ENCODE measurements at places on chromosomes 5 and 9. TPM values are rescaled to one million over a fixed set of nuclear protein-coding genes. Genes with fewer than 3 reads are reported as not detected.
A peak's percentile ranks its signal among the peaks of the same experiment; 100 is the strongest.

- no peak for DNase-seq
Measured at GRCh38 chr5:140110646-140110957, 3.3 kb upstream of the PURA start.

- DNase-seq = peak; percentile 65
Measured at GRCh38 chr9:127133739-127134167, 11.3 kb upstream of the ANGPTL2 start.

DNA sequence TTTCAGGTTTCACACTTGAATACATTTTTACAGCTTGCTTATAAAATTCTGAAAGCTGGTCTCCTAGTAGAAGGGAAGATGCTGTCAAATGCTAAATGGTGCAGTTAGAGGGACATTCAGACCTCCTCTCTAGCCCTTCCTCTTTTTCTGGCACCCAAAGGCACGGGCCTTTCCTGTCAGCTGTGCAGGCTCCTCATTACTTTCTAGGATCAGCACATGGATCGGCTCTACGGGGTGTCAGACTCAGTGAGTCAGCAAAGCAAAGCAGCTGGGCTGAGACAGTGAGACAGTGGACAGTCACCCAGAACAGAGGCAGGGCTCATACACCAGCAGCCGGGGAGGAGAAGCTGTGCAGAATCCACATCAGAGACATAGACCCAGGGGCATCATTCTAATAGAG is 80.0 kb upstream of the TNC start:
- DNase-seq = no peak

DNA sequence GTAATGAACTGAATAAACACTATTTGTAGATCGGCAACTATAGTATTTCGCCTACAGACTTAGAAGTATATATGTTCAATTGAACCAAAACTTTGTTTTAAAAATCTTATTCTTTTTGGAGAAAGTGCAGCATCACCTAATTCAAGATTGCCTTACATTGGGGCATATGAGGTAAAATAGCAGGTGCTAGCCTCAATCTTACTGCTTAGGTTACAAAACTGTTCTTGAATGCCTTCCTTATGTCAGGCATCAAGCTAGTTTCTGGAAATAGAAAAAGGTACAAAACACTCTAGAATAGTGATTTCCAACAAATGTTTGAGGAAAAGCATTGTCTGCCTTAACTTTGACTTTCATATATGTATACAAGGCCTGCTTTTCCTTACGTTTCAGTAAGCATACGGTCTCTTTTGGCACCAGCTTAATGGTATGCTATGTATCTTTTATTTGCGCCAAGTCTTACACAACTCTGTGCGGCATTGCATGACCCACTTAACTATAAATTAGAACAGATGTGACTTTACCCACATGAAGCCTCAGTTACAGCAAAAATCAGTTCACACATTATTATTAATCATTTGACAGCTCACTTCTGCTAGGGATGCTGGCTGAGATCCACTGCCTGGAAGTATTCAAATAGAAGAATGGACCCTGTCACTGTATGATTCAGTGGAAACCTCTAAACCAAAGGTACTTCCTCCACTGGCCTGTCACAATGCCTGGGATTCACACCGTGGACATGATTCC is 174.1 kb downstream of the PRELID2 start:
- no peak for DNase-seq

DNA sequence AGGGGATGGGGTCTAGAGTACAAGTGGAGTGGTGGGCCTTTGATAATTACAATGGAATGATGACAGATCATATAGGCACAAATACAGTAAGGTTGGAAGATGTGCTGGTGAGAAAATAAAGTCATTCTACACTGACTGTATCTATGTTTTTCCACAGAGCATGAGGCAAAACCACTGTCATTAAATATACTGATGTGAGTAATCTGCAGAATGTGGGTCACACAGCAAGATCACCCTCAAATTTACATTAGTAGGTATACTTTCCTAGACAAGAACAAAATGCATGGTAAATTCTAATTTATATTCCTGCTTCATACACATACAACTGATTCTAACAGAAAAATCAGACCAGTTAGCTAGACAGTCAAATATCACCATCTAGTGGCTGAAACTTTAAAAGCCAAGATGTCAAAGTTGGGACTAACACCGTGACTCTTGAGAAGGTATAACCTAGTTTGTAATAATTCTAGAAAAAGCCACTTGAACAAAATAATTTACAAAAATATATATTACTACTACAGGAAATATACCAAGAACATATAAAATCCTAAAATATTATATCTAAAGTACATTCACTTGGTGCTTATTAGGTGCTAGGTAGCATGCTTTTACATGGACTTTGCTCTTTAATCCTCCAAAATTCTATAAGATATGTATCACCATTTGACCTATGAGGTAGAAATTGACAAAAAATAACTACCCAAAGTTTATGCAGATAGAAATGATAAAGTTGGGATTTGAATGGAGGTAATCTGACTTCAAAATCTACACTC is 19.5 kb downstream of the TTC33 start:
- no peak for DNase-seq

DNA sequence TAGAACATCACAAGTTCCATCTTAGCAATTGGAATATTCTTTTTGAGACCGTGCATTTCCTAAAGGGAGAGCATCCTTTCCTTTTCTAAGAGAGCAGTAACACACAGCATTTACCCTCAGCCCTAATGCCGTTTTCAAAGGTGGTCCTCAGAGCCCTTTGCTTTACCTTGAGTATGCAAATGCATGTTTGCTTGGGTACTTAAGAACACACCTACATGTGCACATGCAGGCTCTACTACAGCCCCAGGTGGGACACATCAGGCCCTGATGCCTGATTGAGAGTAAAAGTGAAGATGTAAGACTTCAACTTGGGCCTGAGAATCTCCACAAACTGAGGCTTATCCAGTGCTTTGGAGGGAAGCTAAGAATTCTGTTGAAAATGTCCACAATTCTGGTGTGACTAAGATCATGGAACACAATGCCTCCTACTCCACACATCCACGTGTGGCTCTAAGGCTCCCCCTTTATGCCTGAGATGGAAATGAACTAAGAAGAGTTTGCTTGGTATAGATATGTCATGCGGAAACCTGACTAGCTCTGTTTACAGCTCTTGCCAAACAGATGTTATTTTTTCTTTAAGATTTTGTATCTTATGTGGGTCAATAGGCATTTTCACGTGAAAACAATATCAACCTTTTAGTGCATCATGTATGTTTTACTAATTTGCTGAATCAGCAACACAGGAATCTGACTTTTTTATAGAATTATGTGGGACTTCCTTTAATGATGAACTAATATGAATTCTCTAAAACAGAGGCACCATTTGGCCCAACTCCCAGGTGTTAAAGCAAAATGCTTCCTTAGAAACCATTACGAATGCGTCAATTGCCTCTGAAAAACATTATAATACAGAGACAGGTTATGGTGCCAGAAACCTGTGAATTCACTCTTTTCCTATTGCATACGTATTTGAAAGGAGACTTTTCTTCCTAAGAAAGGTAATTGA is 48.9 kb upstream of the SLC2A8 start:
- DNase-seq = no peak

GRCh38 chr5:110718311-110718710 is 8.2 kb downstream of the TMEM232 start:
- no peak for DNase-seq

Gene THBS4
- 111 TPM for total RNA-seq

Gene TUSC1
- 11.4 TPM for total RNA-seq

Gene ADAMTS13
- total RNA-seq = 4.6 TPM

Gene PRR16
- total RNA-seq = 0.71 TPM

Gene TAF11L10
- not detected for total RNA-seq

Data from sciatic nerve (tissue), 2 donors.